Dermis blood vessel endothelial cell (primary cell): ENCODE measurements at places on chromosomes 7 and 10. TPM values are rescaled to one million over a fixed set of nuclear protein-coding genes. Genes with fewer than 3 reads are reported as not detected.

DYNC1I1 gene
- 12.0 and 15.1 TPM in 2 replicates for total RNA-seq

DNAJC12 gene
- total RNA-seq: 3.9 and 4.1 TPM in 2 replicates

TAF5 gene
- total RNA-seq: 7.5 and 9.4 TPM in 2 replicates

EPHA1 gene
- 0.09 TPM in 1 of 2 replicates, not detected in the other for total RNA-seq

SPRN gene
- under 0.01 TPM in 1 of 2 replicates, not detected in the other for total RNA-seq

HOXA4 gene
- 0.34 and 0.65 TPM in 2 replicates for total RNA-seq

PON1 gene
- total RNA-seq: not detected in 2 replicates

GRCh38 chr7:11217848-11218565 is 244.3 kb downstream of the PHF14 start:
- no peak for DNase-seq

GRCh38 chr7:136369225-136369624 is 392.1 kb upstream of the MTPN start:
- no peak for DNase-seq

DNA sequence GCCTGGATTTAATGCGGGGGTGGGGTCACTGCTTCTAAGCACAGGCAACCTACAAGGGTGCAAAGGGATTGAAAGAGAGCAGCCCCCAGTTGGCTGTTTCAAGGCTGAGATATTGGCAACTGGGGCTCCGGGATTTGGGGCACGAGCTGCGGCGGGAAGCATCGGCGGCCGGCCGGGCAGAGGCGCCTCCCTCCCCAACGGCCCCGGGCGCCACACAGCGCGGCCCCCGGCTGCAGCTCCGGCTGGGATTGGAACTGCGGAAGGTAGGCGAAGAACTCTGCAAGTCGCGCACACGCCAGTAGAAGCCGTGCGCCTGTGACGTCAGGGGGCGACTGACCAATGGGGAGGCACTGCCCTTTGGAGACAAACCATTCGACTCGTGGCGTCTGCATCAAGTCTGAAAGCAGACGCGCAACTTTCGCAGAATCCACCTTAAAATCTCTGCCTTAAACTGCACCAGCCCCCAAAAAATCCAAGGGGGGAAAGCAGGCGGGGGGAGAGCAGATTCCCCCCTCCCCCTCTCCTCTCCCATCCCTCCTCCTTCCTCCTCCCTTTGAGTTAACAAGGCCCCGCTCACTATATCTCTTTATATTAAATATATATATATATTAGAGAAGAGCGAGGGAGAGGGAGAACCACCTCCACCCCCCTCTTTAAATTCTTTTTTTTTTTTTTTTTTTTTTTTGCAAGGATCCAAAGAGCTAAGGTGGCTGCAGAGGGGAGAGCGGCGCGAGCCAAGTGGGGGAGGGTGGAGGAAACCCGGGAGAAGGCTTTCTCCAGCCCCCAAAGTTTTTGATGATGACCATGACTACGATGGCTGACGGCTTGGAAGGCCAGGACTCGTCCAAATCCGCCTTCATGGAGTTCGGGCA is at the start of gene DLX6:
TSS of gene DLX6 (plus strand) at position 371 of the 872 bp plus-strand sequence. CDS start at position 796, 425 bp downstream.
- no peak for DNase-seq

- DNase-seq: no peak
Observed at GRCh38 chr10:78688901-78689583, 379.7 kb upstream of the ZMIZ1 start.

DNA sequence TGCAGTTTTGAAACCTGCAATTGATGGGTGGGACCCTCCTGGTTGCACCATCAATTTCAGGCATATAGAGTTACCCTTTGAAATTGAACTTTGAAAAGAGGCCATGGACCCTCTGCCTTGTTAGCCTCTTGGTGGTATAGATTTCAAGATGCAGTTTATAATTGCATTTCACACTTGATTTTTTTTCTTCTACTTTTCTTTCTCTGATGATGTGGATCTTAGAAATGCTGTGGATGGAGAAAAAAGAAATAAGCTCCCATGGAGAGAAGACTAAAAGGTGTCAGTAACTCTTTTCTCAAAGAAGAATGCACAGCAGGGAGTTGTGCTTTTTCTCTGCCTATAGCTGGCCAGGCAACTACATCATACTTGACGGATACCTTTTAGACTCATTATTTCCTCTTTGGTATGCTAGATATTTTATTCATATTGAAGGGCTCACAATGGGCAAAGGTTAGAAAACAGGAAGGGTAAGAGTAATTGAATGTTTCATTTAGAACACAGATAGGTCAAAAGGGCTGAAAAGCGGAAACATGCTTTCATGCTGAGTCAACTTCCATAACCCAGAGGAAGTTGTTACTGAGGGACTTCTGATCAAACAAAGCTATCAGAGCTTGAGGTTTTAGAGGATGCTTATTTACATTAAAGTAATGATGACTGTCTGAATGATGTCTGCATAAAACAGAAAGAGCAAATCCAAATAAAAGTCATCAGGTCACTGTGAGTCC is 773.2 kb upstream of the LRRN3 start:
- DNase-seq: peak; percentile 89

- peak; percentile 41 for DNase-seq
Observed at GRCh38 chr7:70833726-70834125, 298.2 kb upstream of the GALNT17 start.

DNA sequence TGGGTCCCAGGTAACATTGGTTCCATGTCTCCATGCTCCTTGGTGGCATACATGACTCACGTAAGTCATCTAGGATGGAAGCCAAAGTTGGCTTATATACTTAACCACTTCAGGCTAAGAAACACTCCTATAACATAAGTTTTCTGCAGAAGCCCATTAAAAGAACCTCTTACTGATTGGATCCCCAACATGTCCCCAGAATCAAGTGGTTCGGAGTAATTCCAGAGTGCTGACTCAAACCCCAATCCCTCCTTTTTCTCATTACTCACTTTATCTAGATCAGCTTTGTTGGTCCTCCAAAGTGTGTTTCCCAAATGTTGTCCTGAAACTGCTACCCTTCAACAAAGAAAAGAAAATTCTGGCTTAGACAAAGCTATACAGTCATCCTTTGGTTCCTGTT is 10.1 kb upstream of the ATOH7 start:
- no peak for DNase-seq

GRCh38 chr10:47222461-47222860 is 77.5 kb upstream of the GDF10 start:
- no peak for DNase-seq

GRCh38 chr7:46229409-46229808 is 308.3 kb upstream of the IGFBP3 start:
- DNase-seq: no peak

DNA sequence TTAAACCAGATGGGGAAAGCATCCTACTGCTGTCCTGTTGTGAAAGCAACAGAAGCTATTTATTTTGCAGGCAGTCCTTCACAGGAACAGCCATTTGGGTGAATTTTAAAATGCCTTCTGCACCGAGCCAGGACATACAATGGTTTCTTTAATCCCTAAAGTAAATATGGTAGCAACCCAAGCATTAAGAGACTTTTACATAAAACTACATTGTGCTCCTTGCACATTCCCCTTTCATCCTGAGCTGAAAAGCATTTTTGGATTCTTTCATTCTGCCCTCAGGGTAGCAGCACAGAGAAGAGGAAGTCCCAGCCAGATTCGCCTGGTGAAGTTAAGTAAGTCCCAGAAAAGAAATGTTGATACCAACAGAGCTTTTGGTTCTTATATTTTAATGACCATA is 84.0 kb upstream of the FAM3C start:
- no peak for DNase-seq

DNA sequence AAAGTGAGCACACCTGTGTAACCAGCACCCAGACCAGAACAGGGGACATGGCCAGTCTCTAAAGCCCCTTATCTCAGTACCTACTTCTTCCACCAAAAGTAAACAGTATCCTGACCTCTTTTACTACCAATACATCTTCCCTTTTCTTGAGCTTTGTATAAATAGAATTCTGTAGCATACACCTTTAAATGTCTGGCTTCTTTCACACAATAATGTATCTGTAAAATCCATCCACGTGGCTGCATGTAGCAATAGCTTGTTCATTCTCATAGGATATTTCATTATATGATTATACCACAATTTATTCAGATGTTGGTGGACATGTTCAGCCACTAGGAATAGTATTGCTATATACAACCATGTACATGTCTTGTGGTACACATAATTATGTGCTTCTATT is 40.6 kb downstream of the BTBD16 start:
- DNase-seq: no peak

DNA sequence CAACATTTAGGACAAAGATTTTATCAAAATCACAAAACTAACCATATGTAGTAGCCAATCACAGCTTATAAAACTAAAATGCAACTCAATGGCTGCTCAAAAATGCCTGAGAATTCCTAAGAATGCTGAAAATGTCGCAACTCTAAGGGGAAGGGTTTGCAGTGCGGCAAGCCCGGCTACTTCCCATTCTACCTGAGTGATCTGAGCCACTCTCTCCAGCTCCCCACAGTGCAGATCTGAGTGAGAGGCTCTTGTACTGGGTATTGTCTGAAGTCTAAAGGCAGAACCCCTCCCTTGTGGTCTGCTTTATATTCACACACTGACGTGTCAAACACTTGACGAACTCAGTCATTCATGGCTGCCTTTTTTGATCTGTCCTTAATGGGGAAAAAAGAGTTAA is 28.9 kb downstream of the RAB11FIP2 start:
- DNase-seq: no peak
